ENCODE measurements at places on chromosomes 12 and 14.

DNA sequence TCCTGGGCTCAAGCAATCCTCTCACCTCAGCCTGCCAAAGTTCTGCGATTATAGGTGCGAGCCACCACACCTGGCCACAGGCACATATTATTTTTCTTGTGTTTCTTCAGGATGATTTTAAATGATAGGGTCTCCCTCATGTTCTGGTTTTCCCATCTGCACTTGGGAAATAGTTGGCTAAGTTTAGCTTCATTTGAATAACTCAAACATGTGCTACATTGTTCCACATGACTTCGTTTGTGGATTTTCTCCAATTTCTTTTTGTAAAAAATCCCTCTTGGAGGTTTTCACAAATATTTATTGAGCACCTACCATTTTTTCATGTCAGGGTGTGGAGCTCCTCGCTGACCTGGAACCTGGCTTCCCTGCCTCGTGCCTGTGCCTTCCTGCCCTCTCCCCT is 55.2 kb upstream of the GNPNAT1 start:
- DNase-seq: no peak

DNA sequence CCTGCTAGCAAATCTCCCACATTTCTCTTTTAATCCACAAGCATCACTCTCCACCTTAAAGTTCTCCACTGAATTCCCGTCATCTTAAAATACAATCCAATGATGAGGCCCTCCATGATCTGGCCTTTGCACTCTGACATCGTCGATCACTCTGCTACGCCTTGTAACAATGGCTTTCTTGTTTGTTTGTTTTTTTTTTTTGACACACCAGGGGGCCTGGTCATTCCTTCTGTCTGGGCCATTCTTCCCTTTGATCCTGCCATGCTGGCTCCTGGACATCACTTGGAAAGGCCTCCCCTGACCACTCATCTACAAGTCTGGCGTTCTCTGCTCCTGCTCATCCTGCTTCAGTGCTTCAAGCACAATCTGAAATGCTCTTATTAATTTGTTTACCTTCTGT is 233.5 kb downstream of the PPM1H start:
- no peak for DNase-seq

GRCh38 chr14:95353007-95353406 is 33.3 kb upstream of the CLMN start:
- DNase-seq: no peak

DNA sequence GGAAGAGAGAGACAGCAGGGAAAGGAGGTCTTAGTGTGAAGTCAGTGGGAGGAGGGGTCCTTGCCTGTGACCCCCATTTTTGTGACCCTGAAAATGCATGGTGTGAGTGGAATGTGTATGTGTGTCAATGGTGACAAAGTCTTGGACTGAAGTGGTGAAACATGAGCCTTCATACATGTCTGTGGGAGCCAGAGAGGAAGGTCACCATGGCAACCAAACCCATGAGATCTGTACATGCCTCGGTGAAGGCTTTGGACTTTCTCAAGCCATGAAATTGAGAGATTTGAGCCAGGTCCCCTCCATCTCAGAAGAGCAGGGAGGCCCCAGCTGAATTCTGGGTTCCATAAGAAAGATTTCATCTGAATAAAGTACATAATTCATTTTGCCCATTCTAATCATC is 108.7 kb downstream of the TTC8 start:
- DNase-seq: no peak
